EH (cell line): ENCODE measurements at places on chromosomes 16 and 17.

DNA sequence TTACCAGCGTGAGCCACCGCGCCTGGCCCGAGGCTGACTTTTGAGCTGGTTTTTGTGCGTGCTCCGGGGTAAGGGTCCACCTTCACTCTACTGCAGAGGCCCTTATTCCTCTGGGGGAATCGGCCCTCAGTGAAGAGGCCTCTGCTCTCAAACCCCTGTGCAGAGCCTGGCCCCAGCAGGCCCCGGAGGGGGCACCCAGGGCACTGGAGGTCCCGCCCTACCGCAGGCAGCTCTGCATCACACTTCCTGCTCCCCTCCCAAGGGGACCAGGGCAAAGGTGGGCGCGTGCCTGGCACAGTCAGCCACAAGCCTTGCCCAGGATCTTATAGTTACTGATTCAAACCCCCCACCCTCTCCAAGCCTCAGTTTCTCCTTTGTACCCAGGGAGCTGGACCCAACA is 3.6 kb upstream of the UBE2I start:
- no peak for DNase-seq

- no peak for DNase-seq
Measured at GRCh38 chr17:1554751-1555540, 7.6 kb downstream of the PITPNA start.

DNA sequence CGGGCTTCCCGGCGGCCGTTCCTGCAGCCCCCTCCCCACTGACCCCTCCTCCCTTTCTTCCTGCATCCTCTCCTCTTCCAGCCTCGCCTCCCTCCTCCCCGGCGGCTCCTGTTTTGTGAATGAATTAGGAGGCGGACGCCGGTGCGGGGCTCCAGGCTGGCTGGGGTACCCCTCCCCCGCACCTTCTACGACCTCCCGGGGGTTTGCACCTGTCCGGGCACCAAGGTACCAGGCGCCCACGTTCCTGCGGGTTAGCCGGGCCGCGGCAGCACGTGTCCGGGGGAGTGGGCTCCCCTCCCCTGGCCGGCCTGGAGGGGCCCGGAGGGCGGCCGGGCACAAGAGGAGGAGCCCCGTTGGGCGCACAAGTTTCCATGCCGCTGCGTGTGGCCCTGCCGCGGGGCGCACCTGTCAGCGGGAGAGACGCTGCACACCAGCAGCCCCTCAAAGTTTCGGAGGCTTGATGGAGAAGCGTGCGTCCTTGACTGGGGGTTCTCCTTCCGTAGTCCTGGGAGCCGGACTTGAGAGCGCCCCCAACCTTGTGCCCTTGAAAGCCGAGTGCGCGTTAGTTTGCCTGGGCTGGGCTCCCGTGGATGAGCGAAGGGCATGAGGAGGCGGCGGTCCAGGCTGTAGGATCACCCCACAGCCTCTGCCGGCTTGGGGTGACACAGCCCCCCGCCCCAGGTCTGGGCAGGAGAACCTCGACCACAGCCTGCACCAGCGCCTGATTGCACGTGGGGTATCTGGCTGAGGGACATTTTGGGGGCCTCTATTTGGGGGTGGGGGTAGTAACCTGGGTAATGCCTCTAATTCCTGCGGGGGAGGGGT is 1.2 kb downstream of the HAS3 start:
- no peak for DNase-seq

- no peak for DNase-seq
Measured at GRCh38 chr16:88568710-88569613, 1.2 kb upstream of the ZC3H18 start.

GRCh38 chr16:56370875-56371659 is 54.3 kb downstream of the AMFR start:
- peak; percentile 88 for DNase-seq
